ENCODE measurements at places on chromosomes 3 and 15.

- no peak for DNase-seq
Observed at GRCh38 chr15:48992545-48992944, 28.8 kb upstream of the SHC4 start.

GRCh38 chr15:42080186-42080918 is 14.0 kb downstream of the PLA2G4D start:
- no peak for DNase-seq

DNA sequence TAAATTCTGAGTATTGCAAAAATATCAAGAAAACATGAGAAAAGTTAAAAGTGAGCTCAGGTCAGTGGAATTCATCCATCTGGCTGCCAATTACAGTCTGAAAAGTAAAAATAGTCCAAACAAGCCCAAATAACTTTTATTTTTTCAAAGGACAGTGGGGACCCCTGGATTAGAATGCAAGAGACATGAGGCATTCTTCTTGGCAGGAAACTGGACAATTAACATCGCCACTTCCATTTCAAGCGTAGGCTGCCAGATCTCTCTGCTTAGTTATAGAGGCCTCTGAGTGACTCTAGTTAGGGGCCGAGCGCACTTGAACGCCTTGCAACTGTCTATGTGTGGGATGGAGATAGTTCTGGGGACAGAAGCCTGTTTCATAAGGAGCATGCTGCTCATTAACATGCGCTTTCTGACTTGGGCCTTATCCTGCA is 189.1 kb downstream of the GHSR start:
- DNase-seq = no peak

GRCh38 chr15:29815000-29815710 is 7.1 kb downstream of the TJP1 start:
- peak; percentile 55 for DNase-seq

GRCh38 chr3:125128861-125129501 is 73.2 kb upstream of the HEG1 start:
- DNase-seq = peak; percentile 51

DNA sequence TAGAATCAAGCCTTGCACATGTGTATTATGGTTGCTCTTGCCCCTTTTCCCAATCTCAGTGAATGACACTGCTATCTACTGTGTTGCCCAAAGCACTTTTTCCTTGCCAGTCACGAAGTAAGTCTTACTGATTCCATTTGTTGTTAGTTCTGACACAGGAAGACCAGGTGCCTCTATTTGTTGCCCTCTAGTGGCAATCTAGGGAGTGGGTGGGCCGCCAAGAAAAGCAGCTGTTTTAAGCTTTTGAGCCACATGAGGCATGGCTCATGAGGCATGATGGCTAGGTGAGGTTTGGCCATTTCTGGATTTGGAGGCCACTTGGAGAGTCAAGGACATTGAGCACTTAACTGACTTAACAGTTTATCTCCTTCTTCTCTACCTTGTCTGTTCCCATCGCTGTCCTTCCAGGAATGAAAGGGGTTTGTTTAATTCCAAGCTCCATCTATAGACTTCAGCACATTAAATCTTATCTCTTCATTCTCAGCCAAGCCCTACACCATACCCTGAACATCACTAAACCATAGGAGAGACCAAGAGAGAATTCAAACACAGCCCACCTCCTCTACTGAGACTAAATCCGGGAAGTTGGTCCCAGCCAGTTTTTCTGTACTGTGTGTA is 103.1 kb downstream of the HCN4 start:
- peak; percentile 14 for DNase-seq

DNA sequence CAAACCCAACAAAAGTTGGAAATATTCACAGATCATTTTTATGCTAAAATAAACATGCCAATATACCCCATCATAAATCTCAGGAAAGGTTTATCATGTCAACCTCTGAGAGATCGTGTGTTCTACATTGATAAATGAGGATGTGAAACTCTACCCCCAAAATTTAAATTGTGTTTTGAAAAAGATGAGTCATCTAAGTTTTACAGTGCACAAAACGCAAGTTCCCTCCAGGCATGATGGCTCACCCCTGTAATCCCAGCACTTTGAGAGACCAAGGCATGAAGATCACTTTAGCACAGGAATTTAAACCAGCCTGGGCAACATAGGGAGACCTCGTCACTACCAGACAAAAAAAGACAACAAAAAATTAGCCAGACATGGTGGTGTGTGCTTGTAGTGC is 1487.0 kb upstream of the GBE1 start:
- DNase-seq = no peak

DNA sequence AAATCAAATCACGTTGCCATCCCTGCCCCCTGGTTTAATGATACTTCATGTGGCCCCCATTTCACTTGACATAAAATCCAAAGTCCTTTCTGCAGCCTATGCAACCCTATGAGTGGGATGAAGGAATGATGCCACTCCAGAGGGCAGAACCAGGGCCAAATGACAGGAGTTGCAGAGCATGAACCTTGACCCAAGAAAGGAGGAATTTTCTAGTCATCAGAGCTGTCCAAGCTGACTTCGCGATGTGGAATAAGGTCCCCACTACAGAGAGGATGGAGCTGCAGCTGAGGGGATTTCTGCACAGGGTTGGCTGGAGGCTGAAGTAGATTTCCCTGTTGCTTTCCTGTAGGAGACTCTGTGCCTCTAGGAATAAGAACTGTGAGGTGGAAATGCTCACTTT is 15.8 kb upstream of the EPHB3 start:
- no peak for DNase-seq

DNA sequence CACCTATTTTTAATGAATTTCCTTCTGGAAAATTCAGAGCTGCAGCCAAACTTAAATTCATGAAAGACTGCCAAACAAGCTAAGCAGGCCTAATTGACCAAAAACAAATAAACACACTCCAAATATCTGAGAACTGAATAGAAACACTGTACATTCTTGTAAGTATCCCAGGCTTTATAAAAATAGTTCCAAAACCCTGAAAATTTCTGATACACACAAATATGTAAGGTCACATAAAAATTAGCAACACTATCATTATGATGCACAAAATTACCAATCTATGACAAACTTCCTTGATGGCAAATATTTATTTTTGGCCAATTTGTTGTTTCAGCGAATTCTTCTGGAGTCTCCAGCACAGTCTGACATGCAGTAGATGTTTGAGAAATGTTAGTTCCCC is 117.9 kb upstream of the UBE2E2 start:
- DNase-seq = no peak

DNA sequence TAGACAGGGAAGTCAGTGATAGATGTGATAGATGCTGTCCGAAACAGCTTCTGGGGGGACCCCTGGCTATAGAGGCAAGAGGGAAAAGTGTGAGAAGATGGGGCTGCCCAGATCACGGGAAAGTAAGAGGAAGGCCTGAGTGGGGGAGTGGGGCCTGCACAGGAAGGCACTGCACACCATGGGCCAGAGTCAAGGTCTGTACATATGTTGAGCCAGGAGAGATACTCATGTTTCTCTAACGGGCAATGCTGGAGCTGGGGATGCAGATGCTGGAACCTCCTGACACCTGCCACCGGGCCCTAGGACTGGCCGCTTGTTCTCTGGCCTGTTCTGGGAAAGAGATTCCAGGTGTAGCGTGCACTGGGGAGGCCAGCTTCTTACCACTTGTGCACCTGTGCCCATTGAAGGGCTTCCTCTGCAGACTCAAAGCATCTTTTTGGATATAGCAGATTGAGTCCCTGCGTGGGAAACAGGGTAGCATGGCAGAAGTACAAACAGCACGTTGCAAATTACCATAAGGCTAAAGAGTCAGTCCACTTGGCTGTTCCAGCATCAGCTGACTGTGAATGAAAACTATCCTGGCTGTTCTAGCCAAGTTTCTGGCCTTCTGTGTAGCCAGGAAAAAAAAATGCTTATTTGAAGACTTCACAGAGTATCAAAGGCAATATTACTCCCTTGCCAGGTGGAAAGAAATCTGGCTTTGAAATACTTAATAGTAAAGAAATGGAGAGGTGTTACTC is 77.1 kb upstream of the GSK3B start:
- DNase-seq = no peak

DNA sequence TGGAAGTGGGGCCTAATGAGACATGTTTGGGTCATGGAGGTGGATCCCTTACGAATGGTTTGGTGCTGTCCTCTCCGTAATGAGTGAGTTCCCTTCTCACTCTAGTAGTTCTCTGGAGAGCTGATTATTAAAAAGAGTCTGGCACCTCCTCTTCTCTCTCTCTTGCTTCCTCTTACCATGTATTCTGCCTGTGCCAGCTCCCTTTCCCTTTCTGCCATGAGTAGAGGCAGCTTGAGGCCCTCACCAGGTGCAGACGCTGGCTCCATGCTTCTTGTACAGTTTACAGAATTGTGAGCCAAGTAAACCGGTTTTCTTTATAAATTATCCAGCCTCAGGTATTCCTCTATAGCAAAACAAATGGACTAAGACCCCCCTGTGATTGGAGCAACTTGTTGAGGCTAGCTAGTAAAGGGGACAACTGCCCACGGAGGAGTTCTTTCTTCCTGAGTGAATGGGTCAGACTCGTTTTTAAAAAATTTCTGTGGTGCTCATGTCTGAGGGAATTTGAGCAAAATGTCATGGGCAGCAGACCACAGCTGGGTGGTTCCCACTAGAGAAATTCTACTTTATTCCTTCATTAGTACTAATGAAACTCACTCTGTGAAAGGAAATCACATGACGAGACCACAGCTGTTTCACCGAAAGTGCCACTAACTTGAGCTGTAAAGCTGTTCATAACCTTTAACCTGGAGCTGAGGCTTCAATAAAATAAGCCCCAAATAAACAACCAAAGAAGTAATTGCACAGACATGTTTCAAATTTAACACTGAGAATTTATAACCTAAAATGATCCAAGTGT is 210.0 kb downstream of the NFKBIZ start:
- no peak for DNase-seq

GRCh38 chr15:85934691-85935090 is 140.0 kb upstream of the KLHL25 start:
- no peak for DNase-seq

- DNase-seq = no peak
Observed at GRCh38 chr3:124747111-124747981, 17.1 kb downstream of the UMPS start.

- DNase-seq = peak; percentile 26
Observed at GRCh38 chr3:194404365-194405140, 5.5 kb upstream of the GP5 start.

- peak; percentile 7 for DNase-seq
Observed at GRCh38 chr3:31008994-31009393, 114.5 kb upstream of the GADL1 start.

- DNase-seq = peak; percentile 68
Observed at GRCh38 chr3:193829781-193830180, 236.8 kb downstream of the OPA1 start.

DNA sequence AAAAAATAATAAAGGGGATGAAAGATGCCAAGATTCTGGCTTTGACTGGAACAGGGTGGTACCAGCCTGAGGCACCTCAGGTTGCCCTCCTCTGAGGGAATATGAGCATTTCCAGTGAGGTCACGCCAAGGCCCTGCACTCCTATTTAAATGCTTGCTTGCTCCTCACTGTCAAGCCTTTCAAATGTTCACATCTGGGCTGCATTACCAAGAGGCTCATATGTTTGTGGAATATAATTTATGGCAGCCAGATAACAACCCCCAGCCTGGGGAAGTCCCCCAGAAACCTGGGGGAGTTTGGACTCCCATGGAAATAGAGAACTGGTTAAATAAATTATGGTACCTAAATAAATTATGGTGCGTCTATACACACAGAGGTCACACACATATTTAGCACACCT is 88.4 kb downstream of the FRMD4B start:
- no peak for DNase-seq

- no peak for DNase-seq
Observed at GRCh38 chr3:168405288-168405687, 309.6 kb upstream of the GOLIM4 start.

GRCh38 chr15:57405133-57405532 is 28.8 kb downstream of the CGNL1 start:
- no peak for DNase-seq

- DNase-seq = no peak
Observed at GRCh38 chr3:171802590-171802956, 7.7 kb downstream of the PLD1 start.

DNA sequence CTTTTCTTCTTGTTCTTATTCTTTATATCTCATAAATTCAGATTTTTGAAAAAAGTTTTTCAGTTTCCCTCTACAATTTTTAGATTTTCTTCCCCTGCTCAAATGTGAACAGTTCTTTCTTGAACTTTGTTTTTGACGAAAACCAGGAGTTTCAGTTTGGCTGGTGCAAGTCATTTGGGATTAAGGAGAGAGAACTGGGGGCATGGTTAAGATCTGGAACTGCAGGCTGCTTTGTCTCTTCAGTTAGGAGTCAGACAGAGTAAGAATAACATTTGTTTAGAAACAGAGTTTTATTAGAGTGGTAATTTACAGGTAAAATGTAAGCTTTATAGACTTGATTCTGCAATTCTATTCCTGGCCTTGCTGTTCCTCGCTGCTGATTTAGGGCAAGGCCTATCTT is 310.5 kb upstream of the C2CD4B start:
- no peak for DNase-seq

GRCh38 chr15:74630284-74631086 is 14.8 kb downstream of the CLK3 start:
- no peak for DNase-seq

- no peak for DNase-seq
Observed at GRCh38 chr3:13403847-13404246, 16.3 kb downstream of the NUP210 start.

- DNase-seq = no peak
Observed at GRCh38 chr3:146468671-146469149, 651 bp downstream of the PLSCR2 start.

- no peak for DNase-seq
Observed at GRCh38 chr15:53716909-53717876, 42.3 kb downstream of the WDR72 start.

GRCh38 chr3:189903562-189904250 is 217.0 kb downstream of the P3H2 start:
- no peak for DNase-seq

- no peak for DNase-seq
Observed at GRCh38 chr15:28018291-28019044, 80.6 kb downstream of the OCA2 start.

GRCh38 chr15:91183596-91183995 is 83.5 kb downstream of the SV2B start:
- DNase-seq = no peak

DNA sequence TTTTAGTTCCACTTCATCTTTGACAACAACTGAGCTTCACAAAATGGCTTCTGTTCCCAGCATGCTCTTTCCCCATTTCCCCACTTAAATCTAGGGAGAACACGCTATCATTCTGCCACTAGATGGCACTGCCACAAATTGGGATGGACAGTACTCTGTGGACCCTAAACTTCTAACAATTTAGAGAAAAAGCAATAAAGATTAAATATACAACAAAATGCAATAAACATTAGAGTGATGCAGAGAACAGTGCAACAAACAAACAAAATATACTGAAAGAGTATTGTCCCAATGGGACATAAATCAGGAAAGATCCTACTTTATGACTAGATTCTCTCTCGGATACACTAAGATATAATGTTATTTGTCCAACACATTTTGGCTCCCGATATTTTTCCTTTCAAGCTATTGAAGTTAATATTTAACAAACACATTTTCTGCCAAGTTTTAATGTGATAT is 169.7 kb upstream of the TMCO5A start:
- DNase-seq = peak; percentile 32
